Lung (tissue), 17 donors: ENCODE measurements at places on chromosomes 3 and 15. TPM values are rescaled to one million over a fixed set of nuclear protein-coding genes. Genes with fewer than 3 reads are reported as not detected.

DNA sequence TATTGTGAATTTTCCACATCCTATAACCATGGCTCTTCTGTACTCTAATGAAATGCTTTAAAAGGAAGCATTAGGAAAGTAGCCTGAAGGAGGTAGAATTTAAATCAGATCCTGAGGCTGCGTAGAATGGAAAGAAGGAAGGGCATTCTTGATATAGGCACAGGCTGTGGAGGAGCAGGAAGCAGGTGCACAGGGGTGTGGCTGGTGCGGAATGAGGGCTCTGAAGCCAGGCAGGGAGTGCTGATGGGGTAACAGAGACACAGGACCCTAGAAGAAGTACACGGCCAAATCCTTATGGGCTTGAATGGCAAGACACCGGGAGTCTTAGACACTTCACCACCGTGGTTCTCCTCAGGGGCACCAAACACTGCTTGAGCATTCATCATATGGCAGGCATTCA is 97.0 kb downstream of the MYLK start:
- H3K27me3 ChIP-seq, result no peaks in the 10 kb centered on the region
- peaks cover 49% of the 10 kb centered on the region for H3K4me1 ChIP-seq
- H3K27ac ChIP-seq, result no peak overlapping the region
- H3K4me3 ChIP-seq, result no peak overlapping the region
- H3K36me3 ChIP-seq, result no peaks in the 10 kb centered on the region

DNA sequence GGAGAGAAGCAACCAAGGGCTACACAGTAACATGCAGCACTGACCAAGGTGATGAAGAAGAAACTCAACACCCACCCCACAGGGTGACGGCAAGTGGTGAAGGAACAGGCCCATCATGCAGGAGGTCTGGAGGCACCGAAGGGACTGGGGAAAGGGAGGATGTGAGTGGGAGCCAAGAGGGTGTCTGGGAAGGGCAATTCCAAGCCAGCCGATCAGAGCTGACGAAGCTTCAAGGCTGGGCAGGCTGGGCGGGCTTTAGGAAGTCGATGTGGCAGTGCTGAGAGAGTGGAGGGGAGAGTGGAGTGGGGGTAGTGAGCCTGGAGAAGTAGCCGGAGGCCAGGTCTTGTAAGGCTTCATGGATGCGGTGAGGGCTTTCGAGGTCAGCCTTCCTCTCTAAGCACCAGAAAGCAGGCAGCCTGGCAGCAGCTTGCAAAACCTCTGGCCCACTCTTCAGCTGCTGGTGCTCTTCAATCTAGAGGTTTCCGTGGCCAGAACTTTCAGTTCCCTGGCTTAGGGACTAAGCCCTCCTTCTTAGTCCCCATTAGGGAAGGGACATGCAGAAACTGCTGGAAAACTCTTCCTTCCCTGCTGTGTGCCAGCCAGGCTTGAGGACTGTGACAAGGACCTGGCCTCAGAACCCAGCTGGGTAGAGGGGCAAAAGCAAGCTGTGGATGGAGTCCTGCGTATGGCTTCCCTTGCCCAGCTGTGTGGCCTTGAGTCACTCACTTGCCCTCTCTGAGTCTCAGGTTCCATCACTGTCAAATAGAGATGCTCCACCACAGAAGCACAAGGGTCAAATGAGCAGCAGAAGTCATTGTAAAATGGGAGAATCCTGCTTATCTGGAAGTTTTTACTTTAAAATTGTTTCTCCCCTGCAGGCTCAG is 72.1 kb downstream of the TLE3 start:
- no peak for DNase-seq
- no peak overlapping the region for H3K4me3 ChIP-seq

DNA sequence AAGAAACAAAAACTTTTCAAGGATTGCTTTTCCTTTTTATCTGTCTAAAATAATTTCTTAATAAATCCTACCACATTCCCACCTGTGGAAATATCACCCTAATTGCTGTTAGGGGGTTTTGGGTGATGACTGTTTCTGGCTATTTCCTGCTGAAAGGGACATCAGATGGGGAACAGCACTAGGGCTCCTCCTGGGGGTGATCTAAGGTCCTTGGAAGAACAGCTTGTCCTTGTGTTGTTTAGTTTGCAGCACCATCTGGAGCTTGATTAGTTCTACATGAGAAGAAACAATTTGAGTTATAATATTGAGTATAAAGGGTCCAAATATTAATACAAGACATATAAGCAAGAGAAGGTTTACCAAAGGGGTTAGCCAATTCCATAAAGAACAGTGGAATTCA is 18.7 kb downstream of the OR5H15 start:
- peak; percentile 7 for DNase-seq
- H3K36me3 ChIP-seq, result no peaks in the 10 kb centered on the region
- no peaks in the 10 kb centered on the region for H3K4me1 ChIP-seq
- H3K4me3 ChIP-seq, result no peak overlapping the region

GRCh38 chr3:97125902-97126499 is 311.6 kb downstream of the EPHA6 start:
- H3K36me3 ChIP-seq, result no peaks in the 10 kb centered on the region
- H3K4me1 ChIP-seq, result no peaks in the 10 kb centered on the region
- H3K4me3 ChIP-seq, result no peak overlapping the region

DNA sequence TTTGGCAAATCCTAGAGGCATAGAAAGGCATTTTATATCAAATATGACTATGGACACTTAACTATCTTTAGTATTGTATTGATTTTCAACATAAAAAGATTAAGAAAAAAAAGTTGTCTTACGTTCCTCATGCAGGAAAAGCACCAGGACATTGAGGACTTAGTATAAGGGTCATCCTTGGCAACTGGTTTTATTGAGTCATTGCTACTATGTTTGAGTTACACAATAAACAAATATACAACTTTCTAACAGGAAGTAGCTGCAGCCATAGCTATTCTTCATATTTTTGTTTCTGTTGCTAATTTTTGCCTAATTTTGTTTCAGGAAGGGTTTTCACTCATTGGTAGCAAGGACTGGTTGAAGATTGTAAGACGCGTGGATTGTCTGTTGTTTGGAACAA is 93.0 kb downstream of the NPTN start:
- H3K27me3 ChIP-seq, result no peaks in the 10 kb centered on the region
- H3K36me3 ChIP-seq, result no peaks in the 10 kb centered on the region
- DNase-seq, result no peak

- H3K36me3 ChIP-seq, result no peaks in the 10 kb centered on the region
- no peak for DNase-seq
- no peak overlapping the region for H3K4me3 ChIP-seq
- H3K27ac ChIP-seq, result no peak overlapping the region
- no peaks in the 10 kb centered on the region for H3K27me3 ChIP-seq
Measured at GRCh38 chr3:27165321-27165721, 203.9 kb downstream of the NEK10 start.

GRCh38 chr15:56460071-56460470 is 4.9 kb downstream of the MNS1 start:
- no peak overlapping the region for H3K4me3 ChIP-seq
- peaks cover 7% of the 10 kb centered on the region for H3K4me1 ChIP-seq
- H3K36me3 ChIP-seq, result peaks cover 17% of the 10 kb centered on the region
- no peaks in the 10 kb centered on the region for H3K27me3 ChIP-seq
- DNase-seq, result no peak

DNA sequence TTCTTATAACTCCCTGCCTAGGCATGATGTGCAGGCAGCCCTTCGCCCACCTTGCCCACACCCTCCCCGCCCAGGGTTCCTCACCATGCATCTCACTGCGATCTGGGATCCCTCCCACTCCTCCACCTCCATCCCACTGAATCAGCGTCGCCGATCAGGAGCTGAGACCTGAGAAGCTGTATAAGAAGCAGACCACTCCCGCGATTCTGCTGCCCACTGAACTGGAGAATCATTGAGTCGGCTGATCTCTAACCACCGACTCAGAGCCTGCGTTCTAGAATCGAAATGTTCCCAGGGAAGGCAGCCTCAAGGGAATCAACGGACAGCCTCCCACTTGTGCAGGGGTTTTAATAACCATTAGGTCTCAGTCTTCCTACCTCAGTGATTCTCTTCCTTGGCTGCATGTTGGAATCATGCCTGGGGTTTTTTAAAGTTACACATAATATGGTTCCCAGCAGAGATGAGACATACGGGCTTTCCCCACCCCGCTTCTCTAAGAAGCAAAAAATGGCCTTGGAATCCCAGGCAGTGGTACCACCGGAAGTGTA is 60.2 kb downstream of the TMEM44 start:
- H3K4me3 ChIP-seq, result no peak overlapping the region
- DNase-seq, result no peak
- no peaks in the 10 kb centered on the region for H3K27me3 ChIP-seq
- H3K4me1 ChIP-seq, result peaks cover 6% of the 10 kb centered on the region
- H3K27ac ChIP-seq, result peak overlapping the region; percentile 88

DNA sequence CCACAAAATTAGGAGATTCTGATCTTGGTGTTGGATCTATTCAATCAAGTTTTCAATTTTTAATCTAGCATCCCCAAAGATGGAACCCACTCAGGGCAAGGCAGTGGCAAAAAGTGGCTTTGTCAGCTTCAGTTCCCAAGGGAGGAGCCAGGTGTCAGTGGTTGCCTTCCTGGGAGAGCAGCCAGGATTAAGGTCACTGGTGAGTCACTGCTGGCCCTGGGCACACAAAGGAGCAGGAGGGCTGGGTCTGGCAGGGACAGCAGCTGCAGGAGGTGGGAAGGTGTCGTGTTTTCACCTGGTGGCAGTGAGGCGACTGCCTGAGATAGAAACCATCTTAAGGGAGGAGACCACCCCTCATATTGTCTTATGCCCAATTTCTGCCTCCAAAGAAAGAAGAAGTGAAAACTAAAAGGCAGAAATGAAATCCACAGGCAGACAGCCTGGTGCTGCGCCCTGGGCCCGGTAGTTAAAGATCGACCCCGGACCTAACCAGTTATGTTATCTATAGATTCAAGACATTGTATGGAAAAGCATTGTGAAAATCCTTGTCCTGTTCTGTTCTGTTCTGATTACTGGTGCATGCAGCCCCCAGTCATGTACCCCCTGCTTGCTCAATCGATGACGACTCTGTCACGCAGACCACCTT is 5.9 kb upstream of the KLHL25 start:
- no peaks in the 10 kb centered on the region for H3K36me3 ChIP-seq
- no peaks in the 10 kb centered on the region for H3K27me3 ChIP-seq
- peaks cover 11% of the 10 kb centered on the region for H3K4me1 ChIP-seq
- H3K27ac ChIP-seq, result no peak overlapping the region
- no peak overlapping the region for H3K4me3 ChIP-seq

DNA sequence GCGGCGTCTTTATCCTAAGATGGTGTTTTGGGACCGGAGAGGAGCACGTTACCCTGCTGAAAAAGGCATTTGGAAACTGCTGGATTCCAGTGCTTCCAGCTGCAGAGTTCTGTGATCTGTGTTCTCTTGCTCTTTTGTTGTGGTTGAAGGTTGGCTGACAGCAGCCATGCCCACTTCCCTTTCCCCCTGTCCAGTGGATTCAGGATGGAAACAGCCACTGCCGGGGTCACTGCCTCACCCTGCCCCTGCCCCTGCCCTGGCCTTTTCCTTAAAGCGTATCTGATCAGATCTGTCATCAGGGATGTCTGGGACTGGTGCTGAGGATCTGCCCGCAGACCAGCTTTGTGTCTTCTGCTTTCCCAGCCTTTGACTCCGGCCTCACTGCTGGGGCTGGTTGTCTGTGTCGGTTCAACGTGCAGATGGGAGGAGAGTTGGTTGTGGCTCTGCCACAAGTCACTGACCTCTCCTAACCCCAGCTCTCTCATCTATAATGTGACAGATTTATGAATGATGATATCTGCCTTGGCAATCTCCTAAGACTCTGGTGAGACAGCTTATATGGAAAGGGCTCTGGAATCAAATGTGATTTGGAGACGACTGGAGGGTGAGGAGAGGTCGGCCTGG is 219.4 kb upstream of the BHLHE40 start:
- H3K27me3 ChIP-seq, result no peaks in the 10 kb centered on the region
- H3K36me3 ChIP-seq, result no peaks in the 10 kb centered on the region
- no peak for DNase-seq
- H3K4me3 ChIP-seq, result no peak overlapping the region
- no peak overlapping the region for H3K27ac ChIP-seq

- H3K4me3 ChIP-seq, result no peak overlapping the region
- H3K36me3 ChIP-seq, result no peaks in the 10 kb centered on the region
- DNase-seq, result no peak
- peak overlapping the region; percentile 45 for H3K27ac ChIP-seq
- peaks cover 10% of the 10 kb centered on the region for H3K4me1 ChIP-seq
Measured at GRCh38 chr3:71226565-71227269, 356.8 kb downstream of the FOXP1 start.

GRCh38 chr3:177150218-177150916 is 46.9 kb downstream of the TBL1XR1 start:
- peak overlapping the region; percentile 15 for H3K27ac ChIP-seq
- H3K4me1 ChIP-seq, result peaks cover 30% of the 10 kb centered on the region
- H3K4me3 ChIP-seq, result no peak overlapping the region
- no peaks in the 10 kb centered on the region for H3K36me3 ChIP-seq
- DNase-seq, result peak; percentile 21

Gene SLC12A1
- polyA plus RNA-seq, result not detected

Gene CLDN18
- 31.4 TPM for polyA plus RNA-seq

Gene COL6A5
- 0.90 TPM for polyA plus RNA-seq

Gene NANOGP8
- polyA plus RNA-seq, result not detected

Gene CIB2
- 1.5 TPM for polyA plus RNA-seq
